CD4-positive, alpha-beta T cell treated with Interleukin-12 subunit alpha and Interleukin-12 subunit beta, for 1 hour (primary cell): ENCODE measurements at places on chromosomes 13 and 19.
A peak's percentile ranks its signal among the peaks of the same experiment; 100 is the strongest.

DNA sequence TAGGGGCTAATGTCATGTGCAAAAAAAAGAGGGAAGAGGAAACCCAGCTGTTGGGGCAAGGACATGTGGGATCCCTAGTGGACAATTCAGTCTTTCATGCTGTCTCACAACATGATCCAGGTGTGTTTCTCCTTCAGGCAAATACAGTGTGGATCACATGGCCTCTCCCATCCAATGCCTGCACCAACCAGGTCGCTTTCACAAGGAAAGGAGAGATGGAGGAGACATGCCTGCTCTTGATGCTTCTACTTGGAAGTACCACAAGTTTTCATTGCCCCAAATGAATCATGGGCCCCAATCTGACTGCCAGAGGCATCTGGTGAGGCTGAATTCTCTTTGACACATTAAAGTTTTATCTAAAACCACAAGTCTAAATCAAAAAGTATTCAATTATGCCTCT, 82.1 kb downstream of the DLEU7 start:
- DNase-seq = no peak

DNA sequence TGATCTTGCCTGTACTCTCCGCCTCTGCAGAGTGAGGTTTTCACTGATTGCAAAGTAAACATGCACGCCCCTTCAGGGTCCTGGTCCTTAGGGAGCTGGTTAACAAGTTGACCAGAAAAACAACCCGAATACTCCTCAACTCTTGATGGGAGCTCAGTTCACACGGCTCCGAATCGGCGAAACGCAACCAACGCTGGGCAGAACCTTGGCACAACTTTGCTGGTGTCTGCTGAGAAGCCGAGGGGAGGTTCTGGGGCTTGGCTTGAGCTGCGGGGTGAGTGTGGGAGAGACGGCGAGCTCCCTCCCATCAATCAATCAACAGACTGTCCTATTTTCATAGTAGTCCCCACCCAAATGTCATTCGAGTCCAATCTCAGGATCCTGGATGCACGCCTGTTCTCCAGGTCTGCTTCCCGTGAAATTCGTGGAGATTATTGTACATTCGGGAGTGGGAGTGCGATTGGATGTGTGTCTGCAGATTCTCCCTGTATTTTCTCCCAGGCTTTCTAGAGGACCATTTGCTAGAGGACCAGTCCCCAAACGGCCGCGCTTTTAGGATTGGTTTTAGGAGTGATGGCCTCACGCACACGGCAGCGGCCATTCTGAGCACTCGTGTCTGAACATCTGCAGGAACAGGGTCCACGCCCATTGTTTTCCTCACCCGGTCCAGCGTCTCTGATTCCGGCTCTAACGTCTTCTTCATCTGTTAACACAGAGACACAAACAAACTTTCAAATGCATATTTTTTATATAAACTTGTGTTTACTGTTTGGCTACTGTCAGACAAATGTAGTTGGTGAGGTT, 51.6 kb upstream of the F7 start:
- no peak for DNase-seq

DNA sequence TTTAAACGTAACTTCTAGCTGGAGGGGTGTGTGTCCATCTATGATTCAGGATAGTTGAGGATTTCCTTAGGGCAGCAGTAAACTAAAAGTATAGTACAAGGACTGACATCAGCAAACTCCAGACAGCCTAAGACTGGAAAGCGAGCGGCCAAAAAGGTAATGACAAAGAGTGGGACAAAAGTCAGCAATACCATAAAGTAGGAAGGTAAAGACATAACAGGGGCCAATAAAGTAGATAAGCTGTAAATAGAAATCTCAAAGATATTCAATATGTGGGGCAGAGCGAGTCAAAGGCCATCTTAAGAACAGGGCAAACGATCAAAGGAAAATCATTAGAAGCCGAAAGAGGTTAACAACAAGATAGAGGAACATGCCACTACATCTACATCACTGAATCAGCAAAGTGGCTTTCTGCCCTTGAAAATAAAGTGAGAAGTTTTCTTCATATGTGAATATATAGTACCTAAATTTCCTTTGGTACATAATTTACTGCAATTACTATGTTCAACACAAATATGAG, 167.2 kb downstream of the DIAPH3 start:
- no peak for DNase-seq

DNA sequence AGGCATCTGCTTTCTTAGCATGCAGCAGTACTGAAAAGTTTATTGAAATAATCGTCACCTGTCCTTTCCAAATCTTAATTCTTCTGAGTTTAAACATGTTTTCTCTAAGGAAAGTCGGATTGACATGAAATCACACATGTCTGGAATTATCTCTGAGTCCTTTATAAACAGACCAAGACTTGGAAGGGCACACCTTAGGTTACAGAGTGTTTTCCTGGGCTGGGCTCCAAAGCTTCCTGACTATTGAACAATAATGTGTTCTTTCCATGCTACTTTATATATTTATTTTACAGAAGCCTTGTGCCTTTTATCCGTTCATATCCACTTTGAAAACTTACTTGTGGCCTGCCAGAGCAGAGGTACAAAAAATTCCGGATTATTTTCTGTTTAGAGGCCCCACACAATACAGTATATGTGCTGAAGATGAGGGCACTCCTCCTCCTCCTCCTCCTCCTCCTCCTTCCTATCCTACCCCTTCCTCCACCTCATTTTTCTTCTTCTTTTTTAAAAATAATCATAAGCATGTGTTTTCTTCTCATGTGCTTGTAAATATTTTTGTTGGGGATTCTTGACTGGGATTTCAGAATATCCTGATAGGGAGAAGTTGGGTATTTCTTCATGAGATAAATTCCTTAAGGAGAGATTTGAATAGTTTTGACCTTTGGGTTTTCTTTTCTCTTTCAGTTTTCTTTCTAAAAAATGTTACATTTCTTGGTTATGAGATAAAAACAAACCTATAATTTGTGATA, 52.3 kb downstream of the LRCH1 start:
- DNase-seq = no peak

DNA sequence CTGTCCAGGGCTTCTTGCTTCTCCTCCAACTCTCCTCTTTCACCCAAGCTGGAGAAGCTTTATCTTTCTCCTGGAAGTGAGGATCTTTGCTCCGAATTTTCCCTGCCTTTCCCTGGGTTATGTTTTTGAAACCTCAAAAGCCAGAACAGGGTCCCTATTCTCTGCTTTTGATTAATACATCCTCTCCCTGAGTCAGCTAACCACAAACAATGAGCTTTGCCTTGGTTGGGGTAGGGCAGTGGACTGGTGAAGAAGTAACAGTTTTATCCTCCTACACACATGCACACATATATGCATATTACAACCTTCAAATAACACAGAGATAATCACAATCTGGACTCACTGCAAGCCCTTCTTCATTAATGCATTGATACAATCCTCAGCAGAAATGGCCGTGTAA, 44.6 kb downstream of the DLEU7 start:
- no peak for DNase-seq

GRCh38 chr13:103130681-103131210, 64.5 kb upstream of the SLC10A2 start:
- DNase-seq = no peak

DNA sequence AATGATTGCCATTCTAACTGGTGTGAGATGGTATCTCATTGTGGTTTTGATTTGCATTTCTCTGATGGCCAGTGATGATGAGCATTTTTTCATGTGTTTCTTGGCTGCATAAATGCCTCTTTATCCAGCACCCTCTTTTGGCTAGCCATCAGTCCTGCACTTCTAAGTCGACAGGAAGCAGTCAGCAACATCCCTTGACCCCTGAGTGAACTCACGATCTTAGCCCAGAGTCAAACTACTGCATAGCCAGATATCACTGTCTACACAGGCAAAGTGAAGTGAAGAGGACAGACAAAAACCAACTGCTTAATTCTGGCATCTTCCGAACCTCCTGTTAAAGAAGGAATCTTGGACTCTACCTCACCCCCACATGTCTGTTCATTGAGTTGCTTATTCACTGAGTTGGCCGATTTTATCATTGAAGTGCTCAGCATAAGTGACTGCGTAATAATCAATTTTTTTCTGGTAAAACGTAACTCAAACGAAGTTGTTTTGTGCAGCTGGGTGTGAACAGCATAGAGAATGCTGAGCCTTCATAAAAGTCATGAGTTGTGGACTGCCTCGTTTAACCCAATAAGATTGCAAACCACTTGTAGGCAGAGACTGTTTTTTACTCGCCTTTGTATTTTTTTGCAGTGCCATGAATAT, 304.2 kb downstream of the COG6 start:
- no peak for DNase-seq

DNA sequence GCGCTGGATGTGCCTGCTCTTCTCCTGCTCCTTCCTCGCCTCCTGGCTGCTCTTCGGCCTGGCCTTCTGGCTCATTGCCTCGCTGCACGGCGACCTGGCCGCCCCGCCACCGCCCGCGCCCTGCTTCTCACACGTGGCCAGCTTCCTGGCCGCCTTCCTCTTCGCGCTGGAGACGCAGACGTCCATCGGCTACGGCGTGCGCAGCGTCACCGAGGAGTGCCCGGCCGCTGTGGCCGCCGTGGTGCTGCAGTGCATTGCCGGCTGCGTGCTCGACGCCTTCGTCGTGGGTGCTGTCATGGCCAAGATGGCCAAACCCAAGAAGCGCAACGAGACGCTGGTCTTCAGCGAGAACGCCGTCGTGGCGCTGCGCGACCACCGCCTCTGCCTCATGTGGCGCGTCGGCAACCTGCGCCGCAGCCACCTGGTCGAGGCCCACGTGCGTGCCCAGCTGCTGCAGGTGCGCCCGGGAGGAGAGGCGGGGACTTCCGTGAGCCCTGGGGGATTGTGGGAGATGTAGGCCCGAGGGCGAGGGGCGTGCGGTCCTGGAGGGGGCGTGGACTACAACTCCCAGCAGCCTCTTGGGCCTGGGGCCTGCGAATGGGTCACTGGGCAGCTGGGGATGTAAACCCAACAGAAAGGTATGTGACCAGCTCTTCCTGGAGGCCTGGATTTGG, 6.7 kb downstream of the KCNJ14 start:
- DNase-seq = no peak

GRCh38 chr13:113508521-113509254, 18.2 kb upstream of the DCUN1D2 start:
- DNase-seq = no peak

GRCh38 chr19:4199699-4200293, 17.3 kb downstream of the ANKRD24 start:
- DNase-seq = no peak

- no peak for DNase-seq
Measured at GRCh38 chr13:36298535-36299068, 988 bp upstream of the CCDC169 start.

DNA sequence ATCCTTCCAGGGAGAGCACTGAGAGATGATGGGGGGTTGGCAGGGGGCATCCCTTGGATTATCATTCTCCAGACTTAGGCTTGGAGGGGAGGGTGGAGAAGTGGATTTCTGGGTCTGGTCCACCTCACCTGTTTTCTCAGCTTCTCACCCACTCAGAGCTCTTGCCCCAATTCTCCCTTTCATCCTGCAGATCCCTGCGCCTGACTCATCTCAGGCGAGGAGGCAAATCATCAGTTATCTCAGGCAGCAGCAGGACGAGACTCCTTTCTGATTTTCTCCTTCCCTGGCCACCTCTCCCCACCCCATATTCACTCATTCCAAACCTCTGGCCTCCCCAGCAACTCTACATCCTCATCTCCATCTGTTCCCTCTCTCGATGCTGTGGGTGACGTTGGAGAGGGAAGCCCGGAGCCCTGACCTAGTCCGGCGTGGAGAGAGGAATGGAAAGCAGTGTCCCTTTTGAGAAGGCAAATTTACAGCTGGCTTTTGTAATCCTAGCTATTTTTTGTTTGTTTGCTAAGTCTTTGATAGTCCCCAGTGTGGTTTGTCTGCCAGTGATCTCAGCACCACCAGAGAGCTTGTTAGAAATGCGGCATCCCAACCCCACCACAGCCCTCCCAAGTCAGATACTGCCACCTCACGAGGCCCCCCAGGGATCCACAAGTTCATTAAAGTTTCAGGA, 24.0 kb upstream of the TPT1 start:
- no peak for DNase-seq

DNA sequence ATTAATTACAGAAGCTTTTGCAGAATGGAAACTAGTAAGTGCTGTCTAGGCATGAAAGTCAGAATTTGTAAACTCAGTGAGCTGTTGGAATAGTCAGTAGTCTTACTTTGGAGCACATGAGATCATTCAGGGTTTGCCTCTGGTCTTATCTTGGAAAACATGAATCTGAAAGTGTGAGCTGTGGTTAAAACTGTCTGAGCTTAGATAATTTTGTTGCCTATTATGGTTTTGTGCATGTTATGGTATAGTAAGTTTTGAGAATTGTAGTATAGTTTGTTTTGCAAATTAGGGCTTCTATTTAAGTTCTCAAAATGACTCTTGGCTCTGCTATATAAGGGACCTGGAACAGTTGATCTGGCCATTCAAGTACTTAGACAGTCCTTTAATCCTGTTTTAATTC, 53.7 kb upstream of the TRPC4 start:
- DNase-seq = no peak

GRCh38 chr19:42037649-42038048, 32.4 kb downstream of the GRIK5 start:
- DNase-seq = no peak

GRCh38 chr19:16698914-16699313, 20.7 kb upstream of the NWD1 start:
- DNase-seq = no peak

- no peak for DNase-seq
Measured at GRCh38 chr19:45423033-45423588, 606 bp downstream of the ERCC1 start.

DNA sequence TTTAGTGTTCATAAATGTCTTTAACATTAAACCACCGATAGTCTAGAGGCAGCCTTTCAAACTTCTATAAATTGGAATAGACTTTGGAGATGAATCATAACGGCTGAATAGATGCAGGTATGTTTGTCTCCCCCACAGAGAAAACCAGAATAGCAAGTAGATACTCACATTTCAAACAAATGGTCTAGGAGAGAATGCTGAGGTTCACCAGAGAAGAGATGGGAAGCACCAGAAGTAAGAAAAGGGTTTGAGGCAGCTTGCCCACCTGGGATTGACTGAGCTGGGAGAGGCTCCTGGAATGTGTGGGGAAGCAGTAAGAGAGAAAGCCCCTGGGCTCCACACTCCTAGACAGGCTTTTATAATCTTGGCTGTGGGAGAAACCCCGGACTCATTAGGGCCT, 6.4 kb downstream of the IGFL3 start:
- DNase-seq = no peak

- DNase-seq = no peak
Measured at GRCh38 chr13:47459512-47459911, 541.6 kb downstream of the SUCLA2 start.

DNA sequence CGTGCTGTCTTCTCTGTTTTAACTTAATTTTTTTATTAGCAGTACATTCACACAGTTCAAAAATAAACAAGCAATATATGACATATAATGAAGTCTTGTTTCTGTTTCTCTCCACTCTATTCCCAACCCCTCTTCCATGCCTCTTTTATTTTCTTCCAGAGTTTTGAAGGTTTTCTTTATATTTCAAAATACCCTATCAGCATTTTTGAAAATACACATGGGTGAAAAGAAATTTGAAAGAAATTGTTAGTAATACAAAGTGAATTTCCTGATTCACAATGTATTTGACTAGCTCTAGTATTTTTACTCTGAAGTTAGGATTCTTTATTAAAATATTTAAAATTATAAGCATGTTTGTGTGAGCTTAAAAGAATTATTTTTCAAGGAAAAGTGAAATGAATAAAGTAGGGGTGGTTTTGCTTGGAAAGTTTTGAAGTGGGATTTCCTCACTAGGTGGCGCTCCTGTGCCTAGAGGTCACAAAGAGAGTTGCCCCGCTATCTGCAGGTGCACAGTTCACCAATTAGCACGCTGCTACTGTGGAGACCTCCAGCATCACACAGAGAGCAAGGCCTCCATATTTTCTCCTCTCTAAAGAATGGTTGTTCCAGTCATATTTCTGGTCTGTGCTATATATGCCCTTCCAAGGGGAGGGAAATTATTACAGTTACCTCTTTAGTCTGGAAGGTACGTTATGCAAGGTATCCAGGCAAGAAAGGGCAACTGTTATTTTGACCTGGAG, 37.6 kb downstream of the SOX21 start:
- DNase-seq = peak; percentile 46
